ENCODE measurements at places on chromosomes 4 and X.

GRCh38 chr4:152455311-152455710, 80.6 kb downstream of the FBXW7 start:
- no peak for DNase-seq

- DNase-seq: no peak
These were observed 1622.8 kb upstream of the IGFBP7 start for GRCh38 chr4:58732973-58733372.

GRCh38 chr4:152385551-152385950, 150.3 kb downstream of the FBXW7 start:
- DNase-seq: no peak

GRCh38 chr4:149952716-149953115, 125.5 kb upstream of the DCLK2 start:
- no peak for DNase-seq

- no peak for DNase-seq
These were observed 15.5 kb downstream of the SPRY1 start for GRCh38 chr4:123412091-123412505.

DNA sequence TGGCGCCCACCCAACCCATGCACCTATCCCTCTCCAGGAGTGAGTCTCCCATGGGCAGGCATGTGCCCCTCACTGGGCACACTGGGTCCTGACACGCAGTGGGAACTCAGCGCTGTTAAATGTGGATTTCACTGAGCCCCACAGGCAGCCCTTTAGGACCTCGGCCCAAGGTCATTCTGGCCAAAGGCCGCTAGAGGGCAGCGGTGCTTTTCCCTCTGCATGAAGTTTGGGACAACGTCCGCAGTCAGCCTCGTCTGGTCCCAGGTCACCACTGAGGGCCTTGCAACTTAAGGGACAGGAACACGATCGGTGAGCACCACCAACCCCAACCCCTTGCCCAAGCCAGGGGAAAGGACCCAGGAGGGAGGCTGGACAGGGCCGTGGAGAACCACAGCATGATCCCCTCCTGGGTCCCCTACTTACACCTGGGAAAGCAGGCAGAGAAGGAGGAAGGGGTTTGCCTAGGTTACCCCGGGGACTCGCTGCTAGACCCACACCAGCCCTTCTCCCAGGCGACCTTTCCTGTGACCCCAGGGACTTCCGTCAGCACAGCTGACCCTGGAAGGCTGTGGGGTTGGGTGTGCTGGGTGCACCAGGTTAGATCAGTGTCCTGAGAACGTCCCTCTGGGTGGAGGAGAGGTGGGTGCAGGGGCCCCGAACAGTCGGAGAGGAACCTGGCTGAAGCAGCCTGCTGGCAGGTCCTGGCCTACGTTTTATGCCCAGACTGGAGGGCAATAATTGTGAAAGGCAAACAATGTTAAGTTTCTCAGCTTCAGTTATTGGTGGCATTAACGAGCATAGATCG, 24.0 kb downstream of the CYTL1 start:
- peak; percentile 61 for DNase-seq

- no peak for DNase-seq
These were observed 7.7 kb downstream of the PROM1 start for GRCh38 chr4:16075975-16076757.

DNA sequence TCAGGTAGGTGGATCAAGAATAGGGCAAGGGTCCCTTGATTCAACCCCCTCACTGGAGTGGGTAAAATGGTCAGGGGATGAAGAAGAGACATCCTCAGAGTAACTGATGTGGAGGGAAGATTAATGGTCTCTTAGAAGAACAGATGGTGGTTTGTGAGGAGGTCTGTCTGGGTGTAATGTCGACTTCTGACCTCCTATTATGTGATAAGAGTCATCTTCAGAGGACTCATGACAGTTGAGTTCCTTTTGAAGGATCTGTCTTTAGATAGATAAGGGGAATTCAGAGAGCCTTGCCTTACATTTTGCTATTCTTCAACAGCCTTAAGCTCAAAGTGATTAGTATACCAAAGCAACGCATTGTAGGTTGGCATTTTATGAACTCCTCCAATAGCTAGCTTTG, 27.1 kb upstream of the MAGEA8 start:
- no peak for DNase-seq

DNA sequence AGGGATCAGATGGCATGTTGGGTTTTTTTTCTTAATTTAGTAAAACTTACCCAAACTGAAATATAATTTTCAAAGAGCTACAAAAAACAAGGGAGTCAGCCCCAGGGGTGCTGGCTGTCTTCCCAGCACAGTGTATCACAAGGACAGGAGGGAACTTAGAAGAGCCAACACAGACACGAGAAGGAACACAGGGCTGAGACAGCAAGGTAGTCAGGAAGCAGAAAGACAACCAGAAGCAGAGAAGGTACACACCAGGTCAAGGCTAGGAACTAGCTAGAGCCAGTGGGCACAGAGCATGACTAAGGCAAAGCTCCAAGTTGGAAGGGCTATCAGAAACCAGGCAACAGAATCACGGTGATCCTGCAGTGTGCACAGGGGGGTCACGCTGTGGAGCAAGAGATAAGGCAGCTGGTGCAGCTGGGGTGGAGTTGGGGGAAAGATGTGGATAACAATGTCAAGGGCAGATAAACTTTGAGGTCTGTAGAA, 168.7 kb downstream of the NR3C2 start:
- DNase-seq: peak; percentile 65

- DNase-seq: no peak
These were observed 5.5 kb upstream of the TLR10 start for GRCh38 chr4:38788317-38788716.

DNA sequence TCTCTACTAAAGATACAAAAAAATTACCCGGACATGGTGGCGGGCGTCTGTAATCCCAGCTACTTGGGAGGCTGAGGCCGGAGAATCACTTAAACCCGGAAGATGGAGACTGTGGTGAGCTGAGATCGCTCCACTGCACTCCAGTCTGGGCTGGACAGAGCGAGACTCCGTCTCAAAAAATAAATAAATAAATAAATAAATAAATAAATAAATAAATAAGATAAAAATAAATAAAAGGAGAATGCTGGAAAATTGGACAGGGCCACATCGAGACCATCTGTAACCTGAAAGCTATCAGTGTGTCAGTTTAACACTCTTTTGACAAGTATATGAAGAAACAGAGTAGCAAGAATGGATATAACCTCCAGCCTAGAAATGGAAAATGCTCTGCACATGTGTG, 15.7 kb upstream of the FAT1 start:
- no peak for DNase-seq

DNA sequence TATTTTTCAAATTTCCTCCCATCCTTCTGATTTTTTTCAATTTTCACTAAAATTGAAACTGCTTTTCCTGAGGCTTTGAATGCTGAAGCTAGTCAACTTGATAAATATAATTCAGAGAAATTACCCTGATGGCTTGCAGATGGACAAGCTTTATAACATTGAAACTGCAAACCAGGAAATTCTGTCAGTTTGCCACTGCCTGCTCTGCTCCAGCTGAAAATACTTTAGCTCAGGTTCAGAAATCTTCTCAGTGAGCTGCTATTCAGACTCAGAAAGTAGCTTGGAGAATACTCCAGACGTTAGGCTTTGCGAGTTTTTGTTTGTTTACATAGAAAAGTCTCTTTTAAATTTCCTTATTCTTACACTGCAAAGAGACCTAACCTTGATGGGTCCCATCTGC, 1574.7 kb downstream of the STIM2 start:
- no peak for DNase-seq

GRCh38 chrX:31589503-31589902, 517.7 kb upstream of the FTHL17 start:
- no peak for DNase-seq

DNA sequence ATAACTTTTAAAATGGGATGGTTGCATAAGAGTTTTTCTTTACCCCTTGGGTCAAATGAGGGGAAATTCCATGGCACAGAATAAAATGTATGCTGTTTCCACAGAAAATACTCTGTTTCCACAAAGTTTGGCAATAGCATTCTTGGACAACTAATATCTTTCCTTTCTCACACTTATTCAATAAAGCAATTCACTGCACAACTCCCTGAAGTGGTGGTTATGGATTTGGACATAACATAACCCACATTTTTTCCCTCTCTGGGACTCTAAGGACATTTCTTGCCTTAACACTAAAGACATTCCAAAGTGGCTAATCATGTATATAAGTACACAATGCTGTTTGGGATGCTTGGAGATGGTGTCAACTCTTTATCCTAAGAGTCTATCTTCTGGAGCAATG, 51.7 kb upstream of the GPM6B start:
- no peak for DNase-seq

DNA sequence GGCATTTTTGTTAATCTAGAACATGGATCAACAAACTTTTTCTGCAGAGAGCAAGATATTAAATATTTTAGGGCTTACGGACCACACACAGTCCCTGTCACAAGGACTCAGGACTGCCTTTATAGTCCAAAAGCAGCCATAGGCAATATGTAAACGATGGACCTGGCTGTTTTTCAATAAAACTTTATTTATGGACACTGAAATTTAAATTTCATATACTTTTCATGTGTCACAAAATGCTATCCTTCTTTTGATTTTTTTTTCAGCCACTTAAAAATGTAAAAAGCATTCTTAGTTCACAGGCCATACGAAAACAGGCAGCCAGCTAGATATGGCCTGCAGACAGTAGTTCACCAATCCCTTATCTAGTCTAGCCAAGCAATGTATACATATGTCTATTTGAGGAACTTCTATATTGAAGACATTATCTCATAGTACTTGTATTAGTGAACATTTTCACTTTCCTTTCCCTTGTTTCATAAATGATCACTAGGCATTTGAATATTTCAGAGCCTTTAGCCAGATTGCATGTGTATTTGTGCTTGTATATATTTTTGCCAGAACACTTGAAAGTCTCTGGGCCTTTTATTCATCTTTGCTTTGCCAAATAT, 350.9 kb downstream of the RPA4 start:
- DNase-seq: no peak

DNA sequence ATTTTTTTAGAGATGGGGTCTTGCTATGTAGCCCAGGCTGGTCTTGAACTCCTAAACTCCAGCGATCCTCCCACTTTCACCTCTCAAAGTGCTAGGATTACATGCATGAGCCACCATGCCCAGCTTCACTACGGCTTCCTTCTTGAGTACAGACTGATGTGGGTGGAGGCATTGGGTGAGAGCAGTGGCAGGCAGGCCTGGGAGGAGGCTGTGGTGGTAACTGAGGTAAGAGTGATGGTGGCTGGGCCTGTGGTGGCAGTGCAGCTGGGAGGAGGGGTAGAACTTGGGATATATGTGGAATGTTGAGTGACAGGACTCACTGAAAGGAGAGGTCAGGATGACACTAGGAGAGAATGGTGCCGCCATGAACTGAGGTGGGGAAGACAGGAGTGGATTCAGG, 80.9 kb downstream of the MED28 start:
- DNase-seq: no peak

GRCh38 chr4:54657551-54658251, at the start of gene KIT:
Gene KIT (plus strand): TSS chr4:54657957. CDS start chr4:54658015, 58 bp downstream.
- DNase-seq: peak; percentile 31

DNA sequence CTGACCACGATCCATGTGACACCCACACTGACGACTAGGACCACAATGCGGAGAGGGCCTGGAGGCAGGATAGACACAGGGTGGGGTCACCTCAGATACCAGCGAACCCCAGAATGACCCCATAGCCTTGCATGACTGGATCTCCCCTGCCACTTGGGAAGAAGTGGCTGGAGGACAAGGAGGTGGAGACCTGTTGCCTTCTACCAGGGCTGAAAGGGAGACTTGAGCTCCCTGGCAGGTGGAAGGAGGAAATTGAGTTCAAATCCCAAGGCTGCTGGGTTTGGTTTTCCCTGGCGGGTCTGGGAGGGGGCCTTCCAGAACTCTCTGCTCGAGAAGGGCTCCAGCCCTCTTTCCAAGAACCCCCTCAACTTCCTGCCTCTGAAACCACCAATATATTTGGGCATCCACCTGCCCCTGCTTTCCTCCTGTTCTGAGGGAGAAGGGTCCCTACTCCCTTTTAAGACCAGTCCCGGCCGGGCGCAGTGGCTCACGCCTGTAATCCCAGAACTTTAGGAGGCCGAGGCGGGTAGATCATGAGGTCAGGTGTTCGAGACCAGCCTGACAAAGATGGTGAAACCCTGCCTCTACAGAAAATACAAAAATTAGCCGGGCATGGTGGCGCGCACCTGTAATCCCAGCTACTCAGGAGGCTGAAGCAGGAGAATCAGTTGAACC, 3.0 kb downstream of the FAM3A start:
- no peak for DNase-seq

Measured in heart left ventricle (tissue), 16 donors.